NCI-H187 (cell line): ENCODE measurements at places on chromosomes 13 and 19.

- DNase-seq: no peak
These were observed 283.1 kb downstream of the COG6 start for GRCh38 chr13:39938596-39938995.

GRCh38 chr13:61084988-61085387, 330.7 kb downstream of the PCDH20 start:
- no peak for DNase-seq

GRCh38 chr19:49014123-49014869, 2.6 kb downstream of the LHB start:
- no peak for DNase-seq

GRCh38 chr13:25286308-25286968, 850 bp downstream of the MTMR6 start:
- no peak for DNase-seq

DNA sequence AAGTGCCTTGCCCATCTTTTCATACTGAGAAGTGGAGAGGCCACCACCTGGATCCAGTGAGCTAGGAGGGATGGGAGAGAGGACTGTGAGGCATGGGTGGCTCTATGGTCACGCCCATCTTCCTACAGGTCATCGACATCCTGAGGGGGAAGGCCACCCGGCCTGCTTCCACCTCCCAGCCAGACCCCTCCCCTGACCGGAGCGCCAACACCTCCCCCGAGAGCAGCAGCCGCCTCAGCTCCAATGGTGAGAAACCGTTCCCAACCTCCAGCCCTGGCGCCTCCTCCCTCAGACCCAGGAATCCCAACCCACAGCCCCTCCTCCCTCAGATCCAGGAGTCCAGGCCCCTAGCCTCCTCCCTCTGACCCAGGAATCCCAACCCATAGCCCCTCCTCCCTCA, 10.1 kb downstream of the BCL3 start:
- DNase-seq: no peak

DNA sequence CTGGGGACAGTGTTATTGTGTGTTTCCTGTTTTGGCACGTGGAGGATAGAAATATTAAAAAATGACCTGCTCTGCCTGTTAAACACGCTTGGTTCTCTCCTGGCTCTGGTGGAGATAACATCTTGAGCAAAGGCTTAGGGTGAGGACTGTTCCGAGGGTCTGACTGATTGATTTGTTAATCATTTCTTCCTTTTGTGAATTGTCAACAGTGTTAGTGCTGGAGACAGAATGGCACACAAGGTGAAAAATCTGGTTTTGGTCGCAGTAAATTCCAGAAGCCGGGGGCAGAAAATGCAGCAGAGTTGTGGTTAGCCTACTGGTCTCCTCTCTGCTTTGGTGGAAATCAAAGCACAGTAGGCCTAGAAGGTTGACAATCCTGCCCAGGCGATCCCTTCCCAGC, 163.6 kb downstream of the FGF9 start:
- DNase-seq: no peak
